GM12878 (cell line): ENCODE measurements at places on chromosomes 7 and 10.

DNA sequence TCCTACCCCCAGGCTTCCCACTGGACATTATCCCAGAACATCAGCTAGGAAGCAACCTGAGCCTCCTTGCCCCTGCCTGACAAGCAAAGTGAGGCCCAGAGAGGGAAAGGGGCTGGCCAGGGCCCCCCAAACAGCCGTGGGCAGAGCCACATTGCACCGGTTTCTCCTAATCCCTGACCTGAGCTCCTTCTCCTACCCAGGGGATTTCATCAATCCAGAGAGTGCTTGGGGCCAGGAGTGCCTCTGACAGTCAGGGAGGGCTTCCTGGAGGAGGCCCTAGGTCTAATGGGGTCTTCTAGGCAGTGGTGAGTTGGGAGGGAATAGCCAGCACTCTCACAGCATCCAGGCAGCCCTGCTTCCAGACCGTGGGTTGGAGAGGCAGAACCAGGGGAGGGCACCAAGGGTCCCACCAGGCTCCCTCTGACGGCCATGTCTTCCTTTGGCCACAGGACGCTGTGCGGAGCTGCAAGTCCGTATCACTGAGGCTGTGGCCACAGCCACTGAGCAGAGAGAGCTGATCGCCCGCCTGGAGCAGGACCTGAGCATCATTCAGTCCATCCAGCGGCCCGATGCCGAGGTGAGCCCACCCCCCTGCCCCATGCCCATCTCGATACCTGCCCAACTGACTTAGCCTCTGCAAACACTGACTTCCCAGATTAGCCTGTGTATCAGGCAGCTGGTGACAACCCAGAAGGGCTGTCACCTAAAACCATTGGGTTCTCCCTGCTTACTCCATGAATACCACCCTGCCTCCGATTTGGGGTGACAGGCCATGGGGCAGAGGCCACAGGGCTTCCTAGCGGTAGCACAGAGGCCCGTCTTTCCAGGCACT lies 13.5 kb upstream of the SH2B2 start:
- DNase-seq: no peak

DNA sequence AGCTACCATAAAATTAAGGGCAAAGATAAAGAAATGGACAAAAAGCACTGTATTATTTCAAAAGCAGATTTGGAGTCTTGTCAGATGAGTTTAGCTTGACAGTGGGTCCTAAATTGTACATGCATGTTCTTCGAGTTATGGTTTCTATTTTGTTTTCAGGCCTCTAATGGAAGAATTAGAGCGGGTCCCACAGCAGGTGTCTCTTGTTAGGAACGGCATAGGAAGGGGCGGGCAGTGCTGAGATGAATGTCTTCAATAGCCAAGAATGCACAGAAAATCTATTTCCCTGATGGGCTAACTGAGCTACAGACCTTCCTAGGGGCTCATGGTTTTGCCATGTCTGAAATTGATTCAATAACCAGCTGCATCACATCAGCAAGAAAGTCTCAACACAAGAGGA lies 304.4 kb downstream of the FRMD4A start:
- DNase-seq: no peak

DNA sequence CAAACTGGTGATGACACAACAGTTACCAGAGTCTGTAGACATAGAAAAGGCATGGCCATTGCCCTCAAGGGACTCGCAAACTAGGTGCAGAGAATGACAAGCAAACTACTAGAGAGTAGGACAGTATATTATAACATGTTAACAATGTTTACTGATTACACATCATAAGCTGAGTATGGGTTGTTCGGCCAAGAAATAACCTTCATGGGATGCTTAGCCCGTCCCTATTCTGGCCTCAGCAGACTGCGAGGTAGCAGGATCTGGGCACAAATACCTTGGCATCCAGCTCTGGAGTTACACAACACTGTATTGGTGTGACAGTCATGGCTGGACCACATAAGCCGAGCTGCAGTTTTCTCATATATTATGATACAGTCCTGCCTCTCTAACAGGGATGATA lies 51.4 kb downstream of the ABCB4 start:
- DNase-seq: no peak

GRCh38 chr10:73806176-73806950 lies 5.0 kb downstream of the NDST2 start:
- DNase-seq: no peak

DNA sequence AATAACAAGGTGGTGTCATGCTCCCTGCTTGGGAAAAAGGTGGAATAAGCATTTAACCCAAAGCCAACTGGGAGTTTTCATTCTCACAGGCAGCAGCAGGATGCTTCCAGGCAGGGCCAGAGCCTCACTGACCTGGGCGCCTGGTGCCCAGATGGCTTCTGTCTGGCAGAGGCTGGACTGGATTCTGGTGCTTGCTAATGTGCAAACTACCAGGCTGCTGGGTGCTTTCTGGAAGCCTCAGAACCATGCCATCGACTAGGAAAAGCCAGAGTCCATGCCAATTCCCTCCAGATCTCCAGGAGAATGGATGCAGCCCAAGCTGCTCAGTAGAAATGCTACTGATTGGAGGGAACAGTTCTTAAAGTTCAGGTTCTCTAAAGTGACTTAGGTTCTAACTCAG lies 36.2 kb downstream of the VIPR2 start:
- DNase-seq: no peak

DNA sequence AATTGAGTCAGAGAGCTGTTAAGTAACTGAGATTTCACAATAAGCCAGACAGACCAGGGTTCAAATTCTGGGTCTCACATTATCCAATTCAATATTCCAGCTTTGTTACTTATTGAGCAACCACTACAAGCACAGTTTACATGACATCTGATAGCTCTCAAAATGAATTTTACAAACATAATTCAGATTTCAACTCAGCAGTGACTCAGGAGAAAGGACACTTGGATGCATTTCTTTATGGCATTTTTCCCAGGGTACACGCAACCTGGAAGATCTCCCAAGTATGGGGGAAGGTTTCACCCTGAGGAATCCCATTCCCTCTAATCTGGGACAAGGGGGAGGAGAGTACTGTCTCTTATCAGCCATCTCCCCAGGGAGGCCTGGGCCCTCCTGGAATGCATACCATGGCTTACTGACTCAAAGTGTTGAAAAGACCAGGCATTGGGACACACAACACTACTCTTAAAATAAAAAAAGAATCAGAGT lies 102.4 kb downstream of the CFTR start:
- no peak for DNase-seq

- DNase-seq: no peak
Observed at GRCh38 chr7:125618516-125618915, 688.9 kb upstream of the POT1 start.

- DNase-seq: no peak
Observed at GRCh38 chr7:92727755-92728154, 108.6 kb downstream of the CDK6 start.

- DNase-seq: no peak
Observed at GRCh38 chr7:27303026-27303425, 60.4 kb downstream of the EVX1 start.

DNA sequence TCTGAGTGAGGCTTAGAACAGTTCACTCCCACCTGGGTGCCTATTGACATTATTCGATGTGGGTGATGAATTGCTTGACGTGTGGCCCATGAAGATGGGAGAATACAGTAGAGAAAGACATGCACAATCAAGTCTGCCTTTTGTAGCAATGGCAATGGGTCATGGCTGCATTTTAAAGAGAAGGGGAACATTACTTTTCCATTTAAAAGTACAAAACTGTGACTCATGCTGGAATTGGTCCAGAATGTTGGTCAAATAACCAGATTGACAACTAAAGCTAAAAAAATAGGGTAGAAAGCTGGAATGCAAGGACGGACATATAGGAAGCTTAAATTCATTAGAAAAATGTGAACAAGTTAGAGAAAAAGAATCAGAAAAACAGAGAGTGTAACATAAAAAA lies 104.1 kb upstream of the SLC25A13 start:
- DNase-seq: no peak

DNA sequence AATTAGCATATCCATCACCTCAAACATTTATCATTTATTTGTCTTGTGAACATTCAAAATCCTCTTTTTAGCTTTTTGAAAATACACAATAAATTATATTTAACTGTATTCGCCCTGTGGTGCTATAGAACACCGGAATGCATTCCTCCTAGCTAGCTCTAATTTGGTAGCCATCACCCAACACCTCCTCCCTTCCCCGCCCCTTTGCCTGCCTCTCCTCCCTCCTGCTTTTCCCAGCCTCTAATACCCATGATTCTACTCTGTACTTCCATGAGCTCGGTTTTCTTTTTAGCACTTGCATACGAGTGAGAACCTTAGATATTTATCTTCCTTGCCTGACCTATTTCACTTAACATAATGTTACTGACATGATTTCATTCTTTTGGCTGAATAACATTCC lies 80.1 kb downstream of the ANKRD26 start:
- DNase-seq: no peak

DNA sequence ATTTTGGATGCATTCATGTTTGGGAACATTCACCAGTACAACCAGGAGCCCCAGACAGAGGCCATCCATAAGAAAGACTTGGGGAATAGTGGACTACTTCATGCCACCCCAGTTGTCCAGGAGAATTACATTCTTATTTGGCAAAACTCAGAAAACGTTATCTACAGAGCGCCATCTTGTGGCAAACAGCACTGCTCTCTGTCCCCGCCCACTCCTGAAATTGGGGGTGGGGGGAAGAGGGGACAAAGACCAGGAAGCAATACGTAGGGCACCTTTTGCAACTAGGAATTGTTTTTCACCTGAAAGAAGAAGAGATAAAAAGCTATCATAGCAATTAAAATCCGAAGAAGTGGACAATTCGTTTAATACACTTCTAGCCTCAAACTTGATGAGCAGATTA lies 134.6 kb upstream of the MGMT start:
- no peak for DNase-seq

DNA sequence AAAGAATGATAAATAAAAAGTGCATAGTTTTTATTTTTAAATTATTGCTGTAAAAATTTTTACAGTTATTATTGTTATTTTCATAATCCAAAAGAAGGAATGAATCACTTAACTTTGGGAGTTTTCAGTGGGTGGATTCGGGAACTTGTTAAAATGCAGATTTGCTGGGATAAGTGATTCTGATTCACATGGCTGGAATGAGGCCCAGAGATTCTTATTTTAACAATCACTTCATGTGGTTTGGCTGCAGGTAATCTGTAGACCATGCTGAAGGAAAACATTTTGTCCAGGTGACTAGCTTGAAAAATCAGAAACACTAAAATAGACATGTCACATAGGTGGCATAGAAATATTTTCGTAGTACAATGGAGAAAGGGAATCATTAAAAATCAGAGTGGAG lies 13.9 kb downstream of the CROT start:
- DNase-seq: no peak

GRCh38 chr7:1501487-1502270 lies 2.5 kb downstream of the INTS1 start:
- no peak for DNase-seq

DNA sequence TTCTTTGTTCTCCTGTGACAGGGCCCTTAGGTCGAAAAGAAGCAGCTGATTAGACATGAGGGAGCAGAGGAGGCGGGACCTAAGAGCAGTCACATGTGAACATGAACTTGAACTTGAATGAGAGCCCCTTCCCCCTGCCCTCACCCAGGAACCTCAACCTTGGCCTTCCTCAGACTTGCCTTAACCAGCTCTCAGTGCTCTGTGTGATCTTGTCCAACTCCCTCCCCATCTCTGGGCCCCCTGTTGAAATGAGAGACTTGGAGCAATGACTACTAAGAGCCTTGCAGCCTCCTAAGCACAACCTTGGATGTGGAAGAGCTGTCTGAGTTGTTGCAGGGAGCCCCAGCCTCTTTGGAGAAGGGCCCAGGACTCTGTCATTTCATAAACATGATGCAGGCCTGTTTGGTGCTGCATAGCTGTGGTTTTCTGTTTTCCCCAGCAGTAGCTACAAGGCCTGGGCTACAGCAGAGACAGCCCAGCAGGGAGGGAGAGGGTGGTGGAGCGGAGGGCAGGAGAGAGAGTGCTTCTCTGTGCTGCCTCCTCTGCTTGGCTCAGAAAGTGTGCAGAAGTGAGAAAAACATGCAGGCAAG lies 123.9 kb upstream of the ZMIZ1 start:
- DNase-seq: no peak

- DNase-seq: no peak
Observed at GRCh38 chr10:132806561-132807003, 20.6 kb upstream of the NKX6-2 start.

DNA sequence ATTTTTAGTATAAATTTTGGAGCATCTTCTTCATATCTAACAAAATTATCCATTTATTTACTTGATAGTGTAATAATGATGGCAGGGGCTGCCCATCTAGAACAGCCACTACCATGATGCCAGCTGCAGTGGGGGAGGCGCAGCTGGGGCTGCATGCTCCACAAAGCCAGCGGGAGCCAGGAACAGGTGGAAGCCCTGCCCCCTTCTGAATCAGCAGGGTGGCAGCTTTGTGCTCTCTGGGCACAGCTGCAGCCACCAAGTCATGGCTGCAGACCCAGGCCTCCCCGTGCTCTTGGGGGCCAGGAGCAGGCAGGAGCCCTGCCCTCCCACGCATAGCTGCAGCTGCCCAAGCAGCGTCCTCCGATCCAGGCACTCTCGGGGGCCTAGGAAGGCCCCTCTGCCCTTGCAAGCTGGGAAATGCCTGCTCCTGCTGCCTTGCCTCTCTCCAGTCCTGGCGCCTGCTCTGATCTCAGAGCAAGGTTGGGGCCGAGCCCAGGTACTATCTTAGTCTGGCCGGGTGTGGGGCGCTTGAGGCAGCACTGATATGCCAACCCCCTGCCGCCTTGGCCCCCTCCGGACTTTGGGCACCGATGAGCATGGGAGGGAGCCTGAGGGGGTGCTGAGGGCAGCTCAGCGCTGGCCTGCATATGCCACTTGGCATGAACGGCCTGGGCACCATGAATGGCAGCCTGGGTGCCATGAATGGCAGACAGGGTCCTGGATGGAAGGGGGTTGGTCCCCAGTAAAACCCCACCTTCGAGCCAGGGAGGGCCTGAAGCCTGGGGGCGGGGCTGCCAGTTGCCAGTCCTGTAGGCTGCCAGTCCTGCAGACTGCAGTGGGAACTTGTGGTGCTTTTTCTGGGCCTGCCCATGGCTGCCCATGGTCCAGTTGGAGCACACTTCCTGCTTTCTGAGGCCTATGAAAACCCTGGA lies 1110.8 kb upstream of the POT1 start:
- DNase-seq: no peak

DNA sequence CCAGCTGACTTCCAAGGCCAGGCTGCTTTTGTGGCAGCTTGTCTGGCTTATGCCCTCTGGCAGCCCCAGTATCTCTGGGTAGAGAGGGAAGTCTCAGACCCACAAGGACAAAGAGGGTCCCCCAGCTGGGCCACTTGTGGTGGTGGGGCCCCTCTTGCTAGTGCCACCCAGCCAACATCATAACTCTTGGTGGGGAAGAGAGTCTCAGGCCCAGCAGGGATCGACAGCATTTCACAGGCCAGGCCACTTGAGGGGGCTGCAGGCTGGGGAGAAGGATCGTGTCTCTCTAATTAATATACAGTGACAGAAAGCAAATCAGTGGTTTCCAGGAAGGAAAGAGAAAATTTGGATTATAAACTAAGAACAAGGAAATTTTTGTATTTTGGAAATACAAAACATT lies 76.0 kb downstream of the TYW1B start:
- DNase-seq: no peak

- DNase-seq: no peak
Observed at GRCh38 chr10:6062101-6062771, at the start of gene IL2RA. Gene IL2RA, minus strand, starts transcription at chr10:6062367. Its CDS starts 216 bp downstream, at chr10:6062151.
